Ureter (tissue), 1 donor: ENCODE measurements at places on chromosomes 3 and 15. TPM values are rescaled to one million over a fixed set of nuclear protein-coding genes. Genes with fewer than 3 reads are reported as not detected.
A peak's percentile ranks its signal among the peaks of the same experiment; 100 is the strongest.

DNA sequence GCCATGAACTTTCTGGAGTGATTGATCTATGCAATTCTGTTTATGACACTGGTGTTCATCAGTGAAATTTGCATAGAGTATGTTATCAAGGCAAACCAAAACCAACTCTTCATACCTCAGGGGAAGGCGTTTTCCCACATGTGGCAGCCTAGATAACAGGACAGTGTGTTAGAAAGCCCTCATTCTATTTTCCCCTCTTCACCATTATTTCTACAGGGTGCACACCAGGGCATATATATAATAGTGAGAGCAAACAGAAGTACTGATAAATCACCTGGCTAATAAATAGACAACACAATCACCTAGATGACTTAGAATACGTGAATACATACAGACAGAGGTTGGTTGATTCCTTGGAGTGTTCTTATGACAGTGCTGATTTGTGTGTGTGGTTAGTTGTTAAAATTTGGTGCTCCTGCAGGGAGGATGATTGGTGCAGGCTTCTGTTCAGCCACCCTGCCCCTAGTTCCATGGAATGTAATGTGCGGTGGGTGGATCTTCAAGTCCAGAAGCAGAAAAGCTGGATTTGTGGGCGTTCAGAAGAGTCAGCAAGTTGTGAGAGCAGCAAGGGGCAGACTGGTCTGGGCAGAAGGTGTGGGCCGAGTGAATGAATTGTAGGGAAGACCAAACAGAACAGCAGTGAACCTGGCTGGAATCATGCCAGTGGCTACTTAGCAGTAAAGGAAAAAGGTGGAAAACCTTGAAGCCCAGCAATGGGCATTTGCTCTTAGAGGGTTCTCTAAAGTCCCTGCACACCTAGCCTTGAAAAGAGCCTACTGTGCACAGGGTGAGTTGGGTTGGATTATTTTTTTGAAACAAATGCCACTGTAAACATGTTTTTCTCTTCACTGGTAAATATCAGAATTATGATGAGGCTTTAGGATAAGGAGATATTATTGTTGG is 11.7 kb upstream of the RARRES1 start:
- DNase-seq: no peak

ITPKA gene
- total RNA-seq: 0.29 TPM

GRCh38 chr3:4575381-4575780 is 82.2 kb downstream of the ITPR1 start:
- DNase-seq: no peak

DNA sequence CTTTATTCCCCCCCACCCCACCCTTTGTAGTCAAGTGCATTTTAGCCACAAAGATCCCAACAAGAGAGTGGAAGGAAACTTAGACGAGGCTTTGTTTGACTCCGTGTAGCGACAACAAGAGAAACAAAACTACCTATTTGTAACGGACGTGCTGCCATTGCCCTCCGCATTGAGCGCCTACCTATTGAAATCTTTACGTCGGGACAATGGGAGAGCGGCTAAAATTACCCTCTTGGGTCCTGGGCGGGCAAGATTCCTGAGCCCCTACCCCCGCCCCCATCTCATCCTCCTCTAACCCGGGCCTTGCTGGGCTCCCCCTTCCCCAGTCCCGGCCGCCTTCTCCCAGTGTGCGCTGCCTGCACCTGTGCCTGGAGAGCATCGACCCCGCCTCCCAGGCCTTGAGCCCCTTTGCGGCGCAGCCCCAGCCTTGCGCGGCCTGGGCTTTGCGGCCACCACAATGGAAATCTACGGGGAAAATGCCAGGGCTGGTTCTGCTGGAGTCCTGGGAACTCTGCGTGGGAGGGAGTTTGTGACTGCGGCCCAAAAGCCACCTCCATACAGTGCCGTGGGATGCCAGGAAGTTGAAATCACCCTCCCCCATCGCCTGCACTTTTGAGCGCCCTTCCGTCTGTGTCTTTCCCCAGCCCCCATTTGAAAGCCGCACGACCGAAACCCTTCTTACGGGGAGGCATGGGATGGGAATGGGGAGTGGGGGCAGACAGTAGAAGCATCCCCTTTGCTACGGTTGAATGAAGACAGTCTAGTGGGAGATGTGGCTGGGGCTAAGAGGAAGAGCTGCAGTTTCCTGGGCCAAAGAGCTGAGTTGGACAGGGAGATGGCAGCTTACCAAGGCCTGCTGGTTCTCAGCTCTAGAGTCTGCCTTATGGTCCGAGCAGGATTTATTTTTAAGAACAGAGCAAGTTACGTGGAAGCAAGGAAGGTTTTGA is 1.1 kb upstream of the SOX2 start:
- DNase-seq: no peak

GRCh38 chr3:31319332-31319731 is 213.4 kb upstream of the STT3B start:
- no peak for DNase-seq

GRCh38 chr3:53696401-53697172 is 149.6 kb downstream of the CHDH start:
- peak; percentile 41 for DNase-seq

GRCh38 chr15:52509500-52510245 is 19.0 kb downstream of the MYO5A start:
- no peak for DNase-seq

DNA sequence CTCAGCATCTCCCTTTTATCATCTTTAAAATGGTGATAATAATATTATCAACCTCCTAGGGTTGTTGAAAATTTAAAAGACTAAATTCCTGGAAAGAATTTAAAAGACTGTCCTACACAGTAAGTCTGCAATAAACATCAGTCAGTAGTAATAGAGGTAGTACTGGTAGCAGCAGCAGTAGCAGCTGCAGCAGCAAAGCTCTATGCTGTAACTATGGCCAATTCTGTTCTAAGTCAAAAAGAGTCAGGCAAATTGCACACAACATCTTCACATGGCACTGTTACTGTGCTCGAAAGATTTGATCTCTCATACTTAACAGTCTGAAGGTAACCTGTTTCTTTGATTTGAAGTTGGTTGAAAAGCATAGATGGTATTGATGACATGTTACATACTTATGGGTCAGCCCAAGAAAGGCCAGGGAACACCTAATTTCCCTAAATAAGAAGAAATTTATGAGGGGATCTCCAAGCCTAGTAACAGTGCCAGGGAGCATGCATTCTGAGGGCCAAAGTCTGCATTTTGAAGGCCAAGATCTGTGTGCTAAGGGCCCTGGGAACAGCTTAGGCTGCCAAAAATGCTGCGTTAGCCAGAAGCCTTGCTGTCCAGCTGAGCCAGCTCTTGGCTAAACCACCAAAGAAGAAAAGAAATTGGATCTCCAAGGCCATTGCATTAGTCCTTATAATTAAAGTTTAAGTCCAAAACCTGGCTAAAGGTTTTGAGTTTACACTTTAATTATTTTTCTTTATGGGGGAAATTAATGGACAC is 68.2 kb downstream of the SIDT1 start:
- no peak for DNase-seq

DNA sequence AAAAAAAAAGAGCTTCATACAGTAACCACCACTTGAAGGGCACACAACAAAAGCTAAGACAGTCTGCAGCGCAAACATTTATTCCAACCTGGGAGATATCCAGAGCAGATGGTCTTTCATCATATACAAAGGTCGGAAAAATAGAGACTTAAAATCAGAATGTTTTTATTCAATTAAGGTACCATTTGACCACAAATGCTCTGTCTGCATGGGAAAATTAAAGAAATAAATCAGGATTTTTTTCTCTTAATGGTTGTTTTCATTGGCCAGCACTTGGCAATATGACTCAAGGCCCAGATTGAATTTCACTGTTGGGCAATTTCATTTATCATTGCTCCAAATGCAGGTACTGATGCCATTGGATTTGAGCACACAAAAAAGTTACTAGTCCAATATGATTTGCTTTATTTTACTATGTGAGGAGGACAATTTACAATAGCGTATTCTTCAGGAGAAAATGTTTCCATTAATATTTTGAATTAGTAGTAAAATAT is 145.9 kb upstream of the AGTR1 start:
- no peak for DNase-seq

CCDC39 gene
- total RNA-seq: not detected

TUSC7 gene
- total RNA-seq: not detected

- DNase-seq: no peak
These were observed 42.2 kb downstream of the ILDR1 start for GRCh38 chr3:121979734-121980449.

DNA sequence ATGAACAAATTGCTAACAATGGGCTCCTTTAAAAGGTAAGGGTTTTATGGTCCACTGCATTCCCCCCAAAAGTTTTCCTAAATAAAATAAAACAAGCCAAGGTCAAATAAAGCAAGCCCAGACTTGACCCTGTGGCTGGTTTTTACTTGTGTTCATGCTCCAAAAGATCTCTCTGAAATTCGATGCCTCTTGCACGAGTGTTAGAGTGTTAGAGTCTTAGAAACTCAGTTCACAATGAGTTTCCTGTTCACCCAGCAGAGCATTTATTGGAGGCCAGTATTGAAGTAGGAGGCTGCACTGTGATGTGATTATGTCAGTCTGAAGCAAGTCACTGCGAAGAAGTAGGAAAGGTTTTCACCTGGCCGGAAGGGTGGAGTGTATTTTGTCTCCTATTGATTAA is 59.9 kb upstream of the LRTM1 start:
- DNase-seq: no peak

DNA sequence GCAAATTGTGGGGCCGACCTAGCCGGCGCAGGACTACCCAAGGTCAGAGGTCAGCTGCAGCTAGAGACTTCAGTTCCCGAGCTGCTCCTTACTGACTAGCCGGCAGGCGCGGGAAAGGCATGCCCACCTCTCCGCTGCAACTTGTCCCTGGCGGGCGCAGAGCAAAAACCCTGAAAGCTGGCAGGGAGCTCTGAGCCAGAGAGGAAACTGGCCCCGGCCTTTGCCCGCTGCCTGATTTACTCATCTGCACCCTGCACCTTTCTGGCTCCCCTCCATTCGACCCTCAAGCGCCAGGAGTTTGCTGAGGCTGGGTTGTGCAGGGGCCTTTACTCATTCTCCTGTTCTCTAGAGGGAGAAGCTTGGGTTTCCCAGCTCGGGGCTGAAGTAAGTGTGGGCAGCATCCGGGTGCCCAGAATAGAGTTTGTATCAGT is 1.5 kb downstream of the ZIC4 start:
- no peak for DNase-seq

- no peak for DNase-seq
These were observed 56.1 kb downstream of the CACNA2D2 start for GRCh38 chr3:50447290-50447840.

GRCh38 chr3:61617651-61618050 is 56.3 kb downstream of the PTPRG start:
- DNase-seq: no peak

GOLGA8N gene
- total RNA-seq: 19.7 TPM

DNA sequence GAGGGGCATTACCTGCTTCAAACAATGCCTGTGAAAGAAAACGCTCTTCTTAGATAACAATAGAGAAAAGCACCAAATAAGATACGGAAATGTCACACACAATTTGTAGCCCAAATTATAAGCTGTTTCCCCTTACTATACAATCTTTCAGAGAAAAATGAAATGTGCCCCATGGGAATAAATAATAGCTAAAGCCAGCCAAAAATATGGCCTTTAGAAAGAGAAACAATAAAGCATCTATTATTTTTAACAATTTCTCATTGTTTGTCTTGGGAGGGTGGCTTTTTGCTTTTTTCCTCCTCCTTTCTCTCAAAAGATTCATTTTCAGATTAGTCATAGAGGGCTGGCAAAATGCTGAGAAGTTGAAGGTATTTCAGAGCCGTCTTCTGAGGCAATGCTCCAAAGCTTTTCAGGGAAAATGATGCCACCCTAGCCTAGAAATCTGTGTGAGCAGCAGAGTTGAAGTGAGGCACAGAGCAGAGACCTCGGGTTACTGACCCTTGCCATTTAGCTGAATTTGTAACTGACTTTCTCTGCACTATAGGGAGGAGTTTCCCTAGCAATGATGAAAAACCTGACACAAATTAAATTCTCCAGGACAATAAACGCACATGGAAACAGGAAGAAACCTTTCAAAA is 86.3 kb upstream of the PRICKLE2 start:
- no peak for DNase-seq
